ENCODE measurements at places on chromosomes 1 and 21.

DNA sequence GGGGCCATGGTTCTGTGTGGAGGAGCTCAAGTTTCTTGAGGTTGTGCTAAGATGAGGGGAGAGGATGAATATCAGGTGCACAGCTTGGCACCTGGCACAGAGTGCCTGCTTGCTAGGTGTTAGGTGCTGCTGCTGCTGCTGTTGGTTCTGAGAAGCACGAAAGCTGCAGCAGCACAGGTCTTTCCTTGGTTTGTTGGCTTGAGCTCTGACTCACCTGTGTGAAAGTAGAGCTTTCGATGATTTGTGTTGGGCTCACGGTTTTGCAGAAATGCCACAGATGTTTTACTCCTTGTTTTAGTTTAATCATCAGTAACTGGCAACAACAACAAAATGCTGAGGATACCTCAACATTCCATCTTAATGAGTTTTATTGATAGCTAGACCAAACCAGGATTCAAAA is 221.6 kb downstream of the BRINP2 start:
- DNase-seq: no peak

DNA sequence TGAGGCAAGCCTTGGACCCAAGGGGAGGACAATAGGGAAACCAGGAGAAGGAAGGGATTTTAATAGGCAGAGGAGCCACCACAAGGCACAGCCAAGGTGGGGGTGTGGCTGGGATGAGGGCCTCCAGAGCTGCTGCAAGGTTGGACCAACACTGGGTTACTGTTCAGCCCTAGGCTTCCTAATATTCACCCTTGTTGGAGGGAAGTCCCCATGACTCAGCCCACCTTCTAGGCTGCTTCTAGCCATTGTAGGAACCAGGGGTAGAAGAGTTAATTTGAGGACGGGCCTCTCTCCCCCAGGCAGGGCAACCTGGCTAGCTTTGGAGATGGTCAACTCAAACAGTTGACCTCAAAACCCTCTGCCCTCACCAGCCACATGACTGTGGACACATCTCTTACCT is 59.5 kb downstream of the KCNN3 start:
- no peak for DNase-seq

- no peak for DNase-seq
Measured at GRCh38 chr1:84861988-84862644, 30.9 kb downstream of the LPAR3 start.

DNA sequence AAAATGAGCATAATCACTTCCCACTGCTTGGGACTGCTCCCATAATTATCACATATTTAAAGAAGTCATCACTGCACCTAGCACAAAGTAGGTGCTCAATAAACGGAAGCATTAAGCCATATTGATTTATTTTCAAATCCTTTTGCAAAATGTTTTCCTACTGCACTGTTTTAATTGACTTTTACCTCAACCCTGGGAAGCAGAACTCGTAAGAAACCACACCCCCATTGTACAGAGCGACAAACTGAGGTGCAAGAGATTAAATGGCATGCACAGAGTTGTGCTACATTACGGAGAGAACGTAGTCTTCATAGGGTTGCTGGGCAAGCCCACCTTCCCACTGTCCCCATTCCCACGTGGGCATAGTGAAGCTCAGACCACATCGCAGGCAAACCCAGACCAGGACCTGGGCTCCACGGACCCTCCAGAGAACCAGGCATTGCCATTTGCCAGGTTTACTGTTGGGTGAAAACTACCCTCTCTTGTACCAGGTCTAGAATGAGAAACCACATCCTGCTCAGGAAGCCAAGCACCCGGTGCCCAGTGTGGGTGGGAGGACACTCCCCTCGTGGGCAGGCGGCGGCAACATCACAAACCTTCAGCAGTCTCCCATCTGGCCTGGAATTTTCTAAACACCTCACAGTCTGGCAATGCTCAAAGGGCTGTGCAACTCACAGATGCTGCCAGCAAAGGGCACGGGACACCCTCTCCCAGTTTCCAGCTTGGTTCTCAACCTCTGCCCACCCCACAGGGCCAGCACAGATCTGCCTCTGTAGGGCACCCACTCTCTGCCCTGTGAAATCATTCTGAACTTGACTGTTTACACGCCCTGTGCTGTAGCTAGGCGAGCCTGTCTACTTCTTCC is 8.2 kb downstream of the IFFO2 start:
- DNase-seq: no peak

DNA sequence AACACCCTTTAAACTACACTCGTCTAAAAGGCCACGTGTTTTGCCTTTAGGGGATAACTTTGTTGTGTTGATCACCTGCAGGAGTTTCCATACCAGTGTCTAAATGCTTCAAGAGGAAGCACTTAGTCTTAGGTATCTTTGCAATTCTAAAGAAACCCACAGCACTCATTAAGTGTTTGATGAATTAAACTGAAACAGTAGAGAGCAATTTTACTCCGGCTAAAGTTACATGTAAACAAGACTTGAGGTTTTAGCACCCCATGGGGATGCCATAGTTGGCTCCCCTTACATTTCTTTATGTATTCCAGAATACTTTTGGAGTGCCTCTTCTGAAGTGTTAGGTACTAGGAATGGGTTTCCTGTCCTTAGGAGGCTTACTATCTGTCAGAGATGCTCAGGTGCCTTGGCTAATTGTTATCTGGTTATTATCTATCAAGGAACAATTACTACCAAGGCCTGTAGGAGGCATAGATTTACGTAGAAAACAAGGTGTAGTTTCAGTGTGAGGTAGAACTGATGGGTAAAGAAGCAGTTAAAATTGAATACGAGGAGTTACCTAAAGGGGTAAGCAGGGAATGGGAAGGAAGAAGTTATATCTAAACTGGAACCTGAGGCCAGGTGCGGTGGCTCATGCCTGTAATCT is 176.8 kb upstream of the SAMSN1 start:
- DNase-seq: no peak

- DNase-seq: no peak
Measured at GRCh38 chr1:208357644-208358507, 113.7 kb upstream of the PLXNA2 start.

DNA sequence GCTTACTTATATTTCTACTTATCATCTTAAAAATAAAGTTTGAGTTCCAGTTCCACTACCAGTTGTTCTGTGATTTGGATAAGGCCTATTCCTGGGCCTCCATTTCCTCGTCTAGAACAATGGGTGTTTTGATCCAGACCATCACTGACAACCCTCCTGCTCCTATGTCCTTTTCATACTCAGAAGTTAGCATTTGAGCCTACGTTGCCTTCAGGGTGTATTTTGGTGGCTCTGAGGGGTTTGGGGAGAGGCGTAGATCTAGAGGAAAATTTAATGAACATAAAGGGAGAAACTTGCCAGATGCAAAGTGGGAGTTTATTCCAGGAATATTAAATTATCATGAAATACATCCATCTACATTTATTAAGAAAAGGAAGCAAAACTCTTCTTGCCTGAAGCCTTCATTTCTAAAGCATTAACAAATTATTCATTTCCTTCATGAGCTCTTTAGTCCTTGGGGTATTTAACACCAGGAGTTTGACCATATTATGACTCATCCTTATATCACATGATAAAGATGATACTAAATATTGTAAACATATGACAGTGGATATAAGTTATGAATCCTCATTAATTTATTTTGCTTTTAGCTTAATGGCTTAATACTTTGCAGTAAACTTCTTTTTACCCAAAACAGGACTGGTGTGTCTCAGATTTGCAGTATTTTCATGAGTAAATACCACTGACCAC is 47.2 kb upstream of the SYT14 start:
- no peak for DNase-seq

DNA sequence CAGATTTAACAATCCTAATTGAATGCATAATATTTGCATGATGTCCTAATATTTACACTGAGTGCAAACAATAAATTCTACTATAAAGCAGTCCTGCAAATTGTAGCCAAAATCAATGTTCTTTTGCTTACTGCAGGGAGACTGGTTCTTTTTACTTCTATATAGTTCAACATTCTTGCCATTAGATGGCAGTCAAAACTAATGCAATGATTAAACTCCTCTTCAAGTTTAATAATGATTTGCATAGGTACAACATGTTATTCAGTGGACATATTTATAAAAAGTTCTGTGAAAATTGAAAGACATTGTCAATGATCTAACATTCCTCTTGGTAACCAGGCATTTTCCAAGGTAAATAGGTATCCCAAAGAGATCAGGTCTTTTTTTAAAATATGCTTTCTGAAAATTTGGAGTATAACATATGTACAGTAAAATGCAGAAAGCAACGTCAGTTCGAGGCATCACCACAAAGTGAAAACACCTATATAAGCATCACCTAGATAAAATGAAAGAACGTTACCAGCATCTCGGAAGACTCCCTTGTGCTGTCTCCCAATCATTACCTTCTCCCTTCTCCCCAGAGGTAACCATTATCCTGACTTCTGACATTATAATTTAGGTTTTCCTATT is 9.8 kb upstream of the FNBP1L start:
- no peak for DNase-seq

- DNase-seq: no peak
Measured at GRCh38 chr21:26422138-26422537, 150.9 kb downstream of the CYYR1 start.

- no peak for DNase-seq
Measured at GRCh38 chr1:232016616-232017015, 390.0 kb downstream of the DISC1 start.

DNA sequence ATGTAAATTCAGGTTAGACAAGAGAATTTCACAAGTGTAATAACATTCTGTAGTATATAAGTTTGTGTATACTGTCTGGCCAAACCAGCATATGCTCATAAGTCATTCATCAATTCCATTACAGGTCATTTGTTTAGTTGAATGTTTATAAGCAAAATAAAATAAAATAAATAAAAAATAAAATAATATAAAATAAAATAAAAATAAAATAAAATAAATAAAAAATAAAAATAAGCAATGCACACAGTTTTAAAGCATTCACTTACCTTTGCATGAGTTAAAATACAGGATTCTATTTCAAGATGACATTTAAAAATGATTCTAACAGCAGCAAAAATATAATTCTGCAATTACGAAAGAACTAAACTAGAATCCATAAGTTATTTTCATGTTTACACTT is 9.9 kb downstream of the PODN start:
- no peak for DNase-seq

DNA sequence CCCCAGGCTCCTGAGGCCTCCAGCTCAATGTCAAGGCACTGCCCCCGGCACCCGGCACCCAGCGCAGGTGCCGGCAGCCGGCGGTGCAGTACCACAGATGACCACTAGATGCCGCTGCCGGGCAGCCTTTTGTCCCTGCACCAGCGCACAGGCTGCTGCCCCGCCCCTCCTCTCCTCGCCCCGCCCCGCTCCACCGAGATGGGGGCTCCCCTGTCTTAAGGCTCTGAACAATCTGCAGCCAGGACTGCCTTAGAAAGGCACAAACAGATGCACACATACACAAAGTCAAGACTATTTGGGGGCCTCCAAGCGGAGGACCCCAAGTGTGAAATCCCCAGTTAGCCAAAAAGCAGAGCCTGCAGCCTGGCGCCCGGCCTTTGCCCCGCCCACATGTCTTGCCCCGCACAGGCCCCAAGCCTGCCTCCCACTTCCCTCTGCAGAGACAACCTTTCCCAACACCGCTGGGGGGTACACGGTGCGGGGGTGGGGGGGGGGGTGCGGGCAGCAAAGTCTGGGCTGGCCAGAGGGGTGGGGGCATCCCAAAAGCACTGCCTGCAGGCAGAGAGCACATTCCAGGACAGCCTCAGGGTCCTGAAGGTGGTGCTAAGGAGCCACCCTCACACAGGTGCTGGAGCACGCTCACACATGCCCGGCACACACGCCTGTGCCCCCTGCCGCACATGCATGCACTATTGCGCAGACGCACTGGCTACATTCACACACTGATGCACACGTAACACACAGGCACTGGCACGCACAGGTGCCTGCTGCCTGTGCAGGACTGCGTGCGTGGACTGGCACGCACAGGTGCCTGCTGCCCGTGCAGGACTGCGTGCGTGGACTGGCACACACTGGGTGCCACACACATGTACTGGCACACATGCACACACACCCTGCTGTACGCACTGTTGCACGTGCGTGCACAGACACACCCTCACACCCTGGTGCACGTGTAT is 37.1 kb downstream of the ARHGEF16 start:
- DNase-seq: peak; percentile 80

DNA sequence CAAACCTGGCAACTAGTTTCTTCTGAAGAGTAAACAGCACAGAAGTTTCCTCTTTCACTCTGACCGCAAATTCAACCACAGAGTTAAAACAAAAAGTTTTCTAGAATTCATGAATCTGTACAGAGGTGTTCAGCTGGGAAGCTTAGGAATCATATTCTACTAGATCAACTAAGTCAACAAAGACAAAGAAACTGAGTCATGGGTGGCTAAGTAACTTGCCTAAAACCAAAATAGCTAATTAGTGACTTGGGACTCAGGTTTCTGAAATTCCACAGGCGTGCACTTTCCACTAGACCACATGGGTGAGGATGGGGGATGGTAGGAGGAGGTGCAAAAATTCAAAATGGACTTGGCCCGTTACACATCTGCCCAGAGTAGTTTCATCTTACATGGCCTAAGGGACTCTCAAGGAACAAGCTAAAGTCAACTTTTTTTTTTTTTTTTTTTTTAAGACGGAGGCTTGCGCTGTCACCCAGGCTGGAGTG is 25.8 kb downstream of the PTPN14 start:
- DNase-seq: no peak

- no peak for DNase-seq
Measured at GRCh38 chr1:153245466-153245865, 14.0 kb upstream of the LORICRIN start.

- no peak for DNase-seq
Measured at GRCh38 chr1:228987736-228988506, 252.6 kb downstream of the RHOU start.

- no peak for DNase-seq
Measured at GRCh38 chr1:56967900-56968832, 2.4 kb upstream of the C8B start.

DNA sequence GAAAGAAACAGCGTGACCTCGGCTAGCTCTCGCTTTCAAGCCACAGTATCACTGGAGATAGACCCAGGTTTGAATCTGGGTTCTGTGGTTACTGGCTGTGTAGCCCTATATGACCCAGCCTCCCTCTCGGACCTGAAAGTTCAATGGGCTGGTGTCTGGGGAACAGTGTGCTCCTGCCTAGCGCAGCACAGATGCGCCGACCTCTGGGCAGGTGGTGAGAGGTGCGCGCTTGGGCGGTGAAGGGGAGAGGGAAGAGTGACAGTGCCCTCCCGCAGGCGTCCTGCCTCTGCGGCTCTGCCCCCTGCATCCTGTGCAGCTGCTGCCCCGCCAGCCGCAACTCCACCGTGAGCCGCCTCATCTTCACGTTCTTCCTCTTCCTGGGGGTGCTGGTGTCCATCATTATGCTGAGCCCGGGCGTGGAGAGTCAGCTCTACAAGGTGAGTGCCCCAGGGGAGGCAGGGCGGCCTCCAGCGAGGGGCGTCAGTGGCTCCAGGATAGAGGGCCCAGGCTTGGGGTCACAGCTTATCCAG is 10.5 kb downstream of the SERINC2 start:
- DNase-seq: peak; percentile 40

DNA sequence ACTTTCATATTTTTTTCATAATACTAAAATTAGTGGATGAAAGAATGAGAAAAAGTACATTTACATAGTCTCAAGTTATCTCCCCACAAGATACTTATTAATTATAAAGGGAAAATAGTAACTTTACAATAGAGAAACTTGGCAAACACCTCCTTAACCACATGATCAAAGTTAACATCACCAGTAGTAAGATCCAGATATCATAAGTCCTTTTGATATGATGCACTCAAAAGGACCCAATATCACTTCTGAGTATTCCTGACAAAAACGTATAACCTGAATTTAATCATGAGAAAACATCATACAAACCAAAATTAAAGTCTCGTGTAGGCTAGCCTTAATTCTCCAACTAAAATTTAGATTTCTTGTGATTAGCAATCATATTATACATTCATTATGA is 67.4 kb downstream of the LYST start:
- no peak for DNase-seq

GRCh38 chr1:153560771-153561465 is 4.7 kb downstream of the S100A2 start:
- no peak for DNase-seq

Measured in transverse colon (tissue), 4 donors.